ENCODE measurements at places on chromosomes 3 and 15.

GRCh38 chr15:75201616-75202250 lies at the start of gene C15orf39:
TSS of gene C15orf39 (plus strand) at chr15:75201882. CDS start at chr15:75206049, 4,167 bp downstream.
- DNase-seq, result peak; percentile 95

GRCh38 chr3:57999417-58000115 lies 8.7 kb upstream of the FLNB start:
- no peak for DNase-seq

- DNase-seq, result peak; percentile 97
Observed at GRCh38 chr15:64893481-64894394, 18.0 kb upstream of the ANKDD1A start.

DNA sequence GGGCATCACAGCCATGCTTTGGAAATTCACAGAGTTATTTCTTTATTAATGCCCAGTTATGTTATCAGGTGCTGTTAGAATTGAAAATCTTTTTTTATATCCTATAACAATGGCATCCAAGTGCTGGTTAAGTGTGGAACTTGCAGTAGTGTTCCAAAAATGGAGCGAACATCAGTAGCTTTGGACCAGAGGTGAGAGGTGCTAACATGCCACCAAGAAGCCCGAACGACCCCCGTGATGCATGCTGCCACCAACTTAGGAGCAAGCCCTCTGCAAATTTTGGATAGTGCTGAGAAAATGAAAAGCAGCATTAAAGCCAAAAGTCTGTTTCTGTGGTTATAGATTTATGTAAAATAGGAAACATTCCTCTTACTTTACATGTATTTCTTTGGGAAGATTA lies 24.8 kb downstream of the RBP1 start:
- DNase-seq, result no peak

- no peak for DNase-seq
Observed at GRCh38 chr3:188775412-188775811, 396.4 kb upstream of the TPRG1 start.

GRCh38 chr15:80640531-80641121 lies 54.5 kb upstream of the ABHD17C start:
- DNase-seq, result peak; percentile 75

DNA sequence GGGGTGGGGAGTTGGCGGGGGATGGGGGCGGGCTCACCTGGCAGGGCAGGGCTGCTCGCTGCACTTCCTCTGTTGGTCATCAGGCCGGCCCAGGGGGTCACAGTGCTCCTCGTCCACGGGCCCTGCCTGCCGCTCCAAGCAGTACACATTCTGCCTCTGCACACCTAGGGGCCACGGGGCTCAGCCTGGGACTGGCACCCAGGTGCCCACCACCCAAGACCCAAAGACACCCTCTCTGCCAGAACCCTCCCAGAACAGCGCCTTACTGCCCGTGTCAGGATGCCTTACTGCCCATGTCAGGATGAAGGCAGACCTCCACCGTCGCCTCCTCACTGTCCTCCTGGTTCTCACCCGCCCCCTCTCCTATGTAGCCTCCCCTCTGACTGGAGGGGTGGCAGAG lies 43.2 kb downstream of the ADAMTS7 start:
- DNase-seq, result no peak

- DNase-seq, result no peak
Observed at GRCh38 chr15:27692438-27692837, 406.7 kb downstream of the OCA2 start.

GRCh38 chr3:32423534-32423933 lies 31.9 kb downstream of the CMTM7 start:
- no peak for DNase-seq

GRCh38 chr3:37097776-37098175 lies 76.6 kb downstream of the LRRFIP2 start:
- DNase-seq, result no peak

GRCh38 chr3:14478956-14479550 lies 61.1 kb downstream of the GRIP2 start:
- no peak for DNase-seq

GRCh38 chr3:154182322-154182922 lies 61.2 kb downstream of the ARHGEF26 start:
- no peak for DNase-seq

GRCh38 chr3:48686538-48687219 lies 964 bp upstream of the NCKIPSD start:
- DNase-seq, result no peak

DNA sequence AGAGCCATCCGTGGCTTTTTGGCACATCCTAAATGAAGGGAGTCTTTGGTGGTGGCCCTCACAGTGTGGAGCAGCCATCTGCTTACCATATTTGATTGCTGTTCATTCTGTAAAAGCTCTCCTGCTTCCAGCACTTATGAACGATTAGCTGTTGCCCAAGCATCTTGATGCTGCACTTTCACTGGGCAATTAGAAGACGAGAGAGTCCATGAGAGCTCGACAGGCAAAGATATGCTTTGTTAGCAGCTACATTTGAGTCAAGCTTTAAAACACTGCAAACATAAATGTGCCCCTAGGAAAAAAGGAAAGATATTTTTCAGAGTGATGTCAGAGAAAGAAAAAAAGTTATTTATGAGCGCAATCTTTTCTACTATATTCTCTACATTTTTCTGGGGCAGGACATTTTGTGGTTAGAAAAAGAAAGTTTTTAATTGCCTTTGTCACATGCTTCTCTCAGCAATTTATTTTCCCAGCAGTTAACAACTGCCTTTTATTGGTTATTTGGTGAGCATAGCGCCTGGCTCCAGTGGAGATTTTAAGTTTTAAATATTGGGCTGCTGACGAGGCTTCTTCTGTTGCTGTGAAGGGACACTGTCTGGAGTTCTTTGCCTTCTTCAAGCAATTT lies 468.4 kb downstream of the C3orf38 start:
- DNase-seq, result no peak

- no peak for DNase-seq
Observed at GRCh38 chr15:71066983-71067382, 48.3 kb upstream of the THSD4 start.

DNA sequence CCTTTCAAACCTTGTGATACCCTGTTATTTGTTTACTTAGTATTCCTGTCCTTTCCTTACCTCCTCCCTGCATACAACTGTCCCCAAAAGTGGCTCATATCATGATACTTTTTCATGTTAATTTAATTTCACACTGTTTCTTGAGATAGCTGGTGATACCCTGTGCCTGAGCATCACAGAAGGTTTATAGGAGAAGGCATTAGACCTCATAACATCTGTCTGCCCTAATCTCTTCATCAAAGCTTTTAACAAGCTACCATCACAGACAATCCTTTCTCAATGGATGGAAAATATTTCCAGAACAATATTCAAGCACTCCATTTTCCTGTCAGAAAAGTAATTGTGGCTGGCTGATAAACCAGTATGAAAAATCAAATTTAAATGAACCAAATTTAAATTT lies 81.6 kb downstream of the SSR3 start:
- DNase-seq, result no peak

- no peak for DNase-seq
Observed at GRCh38 chr15:100095541-100096247, 246.1 kb downstream of the ADAMTS17 start.

- no peak for DNase-seq
Observed at GRCh38 chr3:173690542-173691180, 293.1 kb downstream of the NLGN1 start.

DNA sequence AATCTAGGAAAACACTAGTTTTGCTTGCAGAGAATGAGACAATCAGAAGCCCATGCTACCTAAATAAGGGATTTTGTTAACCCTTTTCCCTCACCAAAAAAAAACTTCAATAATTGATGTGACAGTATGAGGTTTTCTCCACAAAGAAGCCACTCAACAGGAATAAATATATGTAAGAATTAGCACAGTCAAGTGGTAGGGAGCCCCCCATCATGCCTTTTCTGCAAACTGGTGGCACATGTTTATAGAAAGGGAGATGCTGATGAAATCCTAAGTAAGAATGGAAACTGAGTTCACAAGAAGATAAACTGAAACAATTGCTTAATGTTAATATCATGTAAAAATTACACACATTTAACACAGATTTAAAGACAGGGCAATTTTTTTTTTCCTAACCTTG lies 51.0 kb downstream of the PHC3 start:
- no peak for DNase-seq

DNA sequence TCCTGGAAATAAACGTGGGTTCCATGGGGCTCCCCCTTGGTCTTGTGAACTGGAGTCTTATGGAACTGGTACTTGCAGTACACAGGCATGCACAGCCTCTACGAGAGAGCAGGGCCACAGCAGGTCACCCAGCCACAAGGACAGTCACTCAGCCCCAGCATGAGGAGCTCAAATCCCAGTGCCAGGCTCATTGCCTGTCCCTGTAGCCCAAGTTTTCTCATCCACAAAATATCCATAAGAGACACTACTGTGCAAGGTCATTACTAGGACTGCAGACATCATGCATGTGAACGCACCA lies 48.0 kb downstream of the CFAP92 start:
- no peak for DNase-seq

DNA sequence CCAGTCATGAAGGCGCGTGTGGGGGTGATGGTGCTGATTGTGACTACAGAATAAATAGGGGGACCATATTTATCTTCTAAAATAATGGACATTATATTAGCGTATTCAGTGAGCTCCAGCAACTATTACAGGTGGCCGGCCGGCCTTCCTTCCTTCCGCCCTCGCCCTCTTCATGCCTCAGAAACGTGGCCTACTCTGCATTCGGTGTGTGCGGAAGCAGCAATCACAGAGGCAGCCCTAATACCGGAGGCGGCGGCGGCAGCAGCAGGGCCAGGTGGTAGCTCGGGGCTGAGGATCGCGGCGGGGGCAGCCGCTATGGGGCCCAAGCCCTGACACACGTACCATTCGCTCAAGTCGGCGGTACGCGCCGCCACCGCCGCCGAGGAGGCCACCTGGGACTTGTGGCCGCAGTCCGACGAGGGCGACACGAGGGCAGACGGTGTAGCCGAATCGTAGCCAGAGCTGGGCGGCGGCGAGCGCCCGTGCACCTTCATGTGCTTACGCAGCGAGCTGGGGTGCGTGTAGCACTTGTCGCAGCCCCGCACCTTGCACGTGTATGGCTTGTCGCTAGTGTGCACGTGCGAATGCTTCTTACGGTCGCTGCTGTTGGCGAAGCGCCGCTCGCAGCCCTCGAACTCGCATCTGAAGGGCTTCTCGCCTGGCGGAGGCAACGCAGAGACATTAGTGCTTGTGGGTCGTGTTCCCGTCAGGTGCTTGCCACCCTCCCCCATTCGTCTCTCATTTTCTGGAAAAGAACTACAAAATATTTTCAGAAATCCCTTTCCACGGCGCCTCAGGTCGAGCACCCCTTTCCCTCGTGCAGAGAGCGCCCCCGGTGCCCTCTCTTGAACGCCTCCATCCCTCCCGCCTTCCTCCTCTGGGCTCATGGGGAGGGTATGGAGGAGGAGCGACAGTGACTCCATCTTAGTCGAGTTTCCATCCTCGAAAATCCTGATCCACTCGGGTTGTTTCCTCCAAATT lies 15.5 kb downstream of the ZIC4 start:
- no peak for DNase-seq

DNA sequence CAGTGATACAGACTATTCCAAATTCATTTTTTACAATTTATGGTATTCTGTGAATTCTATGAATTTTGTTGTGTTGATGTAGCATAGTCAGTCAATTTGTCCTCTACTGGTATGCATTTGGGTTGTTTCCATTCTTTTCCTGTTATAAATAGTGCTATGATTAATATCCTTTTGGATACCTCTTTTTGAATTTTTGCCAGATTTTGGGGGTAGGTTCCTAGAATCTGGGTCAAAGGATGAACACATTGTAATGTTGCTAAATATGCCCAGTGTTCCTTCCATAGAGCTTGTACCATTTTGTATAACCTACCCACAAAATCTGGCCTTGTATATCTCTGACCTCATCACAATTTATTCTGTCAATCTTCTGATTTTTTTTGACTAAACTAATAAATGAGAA lies 44.4 kb upstream of the C3orf38 start:
- no peak for DNase-seq

- peak; percentile 70 for DNase-seq
Observed at GRCh38 chr3:186108106-186108940, 566 bp downstream of the ETV5 start.

GRCh38 chr15:64379216-64379960 lies 1.9 kb downstream of the PCLAF start:
- no peak for DNase-seq

DNA sequence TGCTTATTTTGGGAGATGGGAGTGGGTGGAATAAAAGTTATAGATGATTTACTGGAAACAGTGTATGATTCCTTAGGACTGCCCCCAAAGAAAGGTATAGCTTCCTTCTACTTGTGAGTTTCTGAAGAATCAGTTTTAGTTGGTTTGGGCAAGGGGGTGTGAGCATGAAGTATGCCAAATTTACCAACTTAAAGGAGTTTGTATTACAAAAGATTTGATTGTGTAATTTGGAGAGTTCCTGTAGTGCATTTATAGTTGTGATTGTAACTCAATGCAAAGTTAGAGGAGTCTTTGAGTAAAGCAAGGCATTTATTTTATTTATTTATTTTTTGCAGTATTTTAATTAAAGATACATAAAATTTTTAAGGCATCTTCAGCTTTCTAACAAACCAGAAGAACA lies 42.8 kb downstream of the TSC22D2 start:
- DNase-seq, result peak; percentile 68

GRCh38 chr15:51310064-51310463 lies 28.3 kb downstream of the CYP19A1 start:
- no peak for DNase-seq

DNA sequence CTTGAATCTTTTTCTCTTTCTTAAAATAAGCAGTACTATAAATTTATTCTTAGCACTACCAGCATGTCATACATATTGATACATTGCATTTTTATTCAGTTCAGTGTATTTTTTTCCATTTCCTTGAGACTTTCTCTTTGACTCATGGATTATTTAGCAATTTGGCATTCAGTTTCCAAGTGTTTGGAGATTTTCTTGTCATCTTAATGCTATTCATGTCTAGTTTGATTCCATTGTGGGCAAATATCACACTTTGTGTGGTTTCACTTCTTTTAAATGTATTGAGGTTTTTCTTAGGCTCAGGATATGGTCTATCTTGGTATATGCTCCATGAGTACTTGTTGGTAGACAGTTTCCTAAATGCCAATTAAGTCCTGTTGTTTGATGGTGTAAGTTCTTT lies 99.5 kb downstream of the CHRNA7 start:
- no peak for DNase-seq

Data from suppressor macrophage treated with lipopolysaccharide for 1 hour (primary cell).